ENCODE measurements at places on chromosomes 1 and 21.

DNA sequence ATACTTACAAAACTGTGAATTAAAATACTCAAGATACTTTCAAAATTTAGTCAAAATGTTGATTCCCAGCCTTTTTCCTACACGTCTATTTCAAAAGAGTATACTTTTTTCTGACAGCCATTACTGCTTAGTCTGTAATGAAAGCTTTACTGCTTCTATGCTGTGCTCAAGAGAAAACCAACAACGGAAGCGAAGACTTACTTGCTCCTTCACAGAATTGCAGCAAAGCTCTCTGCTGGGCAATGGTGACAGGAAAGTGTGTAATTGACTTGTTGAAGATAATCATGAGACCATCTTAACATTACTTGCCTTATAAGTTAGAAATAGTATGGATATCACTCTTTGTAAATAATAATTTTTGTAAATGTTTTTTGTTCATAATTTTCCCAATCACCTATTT lies 1.7 kb upstream of the DYNLT5 start:
- DNase-seq = no peak

GRCh38 chr1:111825217-111825616 lies 69.5 kb downstream of the DDX20 start:
- DNase-seq = no peak

- no peak for DNase-seq
These were observed 86.2 kb downstream of the PTPRC start for GRCh38 chr1:198725090-198725489.

- DNase-seq = no peak
These were observed 854 bp downstream of the CNTN2 start for GRCh38 chr1:205043866-205044265.

DNA sequence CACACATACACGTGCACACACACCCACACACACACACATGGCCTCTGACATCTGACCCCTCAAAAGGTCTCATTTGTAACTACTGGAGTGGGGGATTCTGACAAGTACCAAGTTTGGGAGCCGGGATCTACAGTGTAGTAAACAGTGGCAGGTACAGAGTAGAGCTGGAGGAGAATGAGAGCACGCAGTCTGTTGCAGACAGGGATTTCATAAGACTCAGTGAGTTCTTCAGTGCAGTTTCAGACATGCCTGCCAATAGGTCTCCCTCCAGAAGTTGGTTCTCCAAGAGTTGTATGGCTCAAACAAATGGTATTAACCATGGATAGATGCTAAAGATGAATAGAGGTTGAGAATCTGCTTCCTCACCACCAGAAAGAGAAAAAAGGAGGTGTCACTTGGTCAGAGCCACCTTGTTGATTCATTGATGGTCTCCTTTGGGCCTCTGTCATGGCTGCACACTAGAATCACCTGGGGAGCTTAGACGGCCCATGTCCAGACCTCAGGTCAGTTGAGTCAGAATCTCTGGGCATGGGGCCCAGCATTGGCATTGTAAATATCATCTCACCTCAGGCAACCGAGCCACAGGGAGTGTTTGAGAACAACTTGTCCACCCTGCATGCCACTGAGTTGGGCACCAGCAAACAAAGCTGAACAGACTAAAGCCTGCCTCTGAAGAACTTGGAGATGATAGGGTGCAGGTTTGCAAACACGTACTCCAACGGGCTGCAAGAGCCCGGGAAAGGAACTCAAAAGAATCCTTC lies 122.1 kb downstream of the EDEM3 start:
- no peak for DNase-seq

DNA sequence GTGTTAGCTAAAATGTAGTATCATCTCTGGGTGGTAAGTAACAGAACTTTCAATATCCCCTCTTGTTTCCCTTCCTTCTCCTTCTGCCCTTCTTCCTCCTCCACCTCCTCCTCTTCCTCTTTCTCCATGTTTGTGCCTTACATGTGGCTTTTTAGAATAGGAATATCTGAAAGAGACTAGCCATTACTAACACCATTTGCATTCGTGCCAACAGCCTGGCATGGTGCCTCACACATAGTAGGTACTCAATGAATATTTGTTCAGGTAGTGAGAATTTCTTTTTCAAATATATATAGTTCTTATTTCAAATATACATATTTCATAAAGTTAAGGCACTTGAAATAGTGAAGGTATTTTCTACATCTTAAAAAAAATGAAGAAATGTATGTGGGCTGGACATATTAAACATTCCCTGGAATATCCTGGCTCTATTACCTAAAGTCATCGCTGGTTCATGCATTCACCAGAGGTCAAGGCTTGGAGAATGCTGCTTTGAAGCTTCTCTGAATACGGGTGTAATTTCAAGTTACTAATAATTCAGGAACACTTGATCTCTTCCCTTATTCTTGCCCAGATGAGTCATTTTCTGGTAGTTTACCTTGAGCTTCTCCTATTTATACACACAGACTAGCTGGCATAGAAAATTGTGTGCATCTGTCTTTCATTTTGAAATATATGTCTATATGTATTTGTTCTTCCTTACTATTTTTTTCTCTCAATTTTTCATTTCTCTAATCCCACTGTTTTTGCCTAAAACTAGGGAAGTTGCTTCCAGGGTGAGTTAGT lies 319.4 kb downstream of the TGFB2 start:
- DNase-seq = no peak

All from stimulated activated CD4-positive, alpha-beta T cell treated with anti-CD3 and anti-CD28 coated beads, Interleukin-1b, Interleukin-23, amount 100 ng/mL, for 1 hour (primary cell).